ENCODE measurements at places on chromosomes 16 and 17.

GRCh38 chr16:983044-984030, 1.8 kb downstream of the SOX8 start:
- DNase-seq: no peak

GRCh38 chr17:31877911-31878702, 19.1 kb upstream of the COPRS start:
- DNase-seq: peak; percentile 21

- no peak for DNase-seq
Observed at GRCh38 chr17:44193326-44194084, 6.2 kb downstream of the ATXN7L3 start.

DNA sequence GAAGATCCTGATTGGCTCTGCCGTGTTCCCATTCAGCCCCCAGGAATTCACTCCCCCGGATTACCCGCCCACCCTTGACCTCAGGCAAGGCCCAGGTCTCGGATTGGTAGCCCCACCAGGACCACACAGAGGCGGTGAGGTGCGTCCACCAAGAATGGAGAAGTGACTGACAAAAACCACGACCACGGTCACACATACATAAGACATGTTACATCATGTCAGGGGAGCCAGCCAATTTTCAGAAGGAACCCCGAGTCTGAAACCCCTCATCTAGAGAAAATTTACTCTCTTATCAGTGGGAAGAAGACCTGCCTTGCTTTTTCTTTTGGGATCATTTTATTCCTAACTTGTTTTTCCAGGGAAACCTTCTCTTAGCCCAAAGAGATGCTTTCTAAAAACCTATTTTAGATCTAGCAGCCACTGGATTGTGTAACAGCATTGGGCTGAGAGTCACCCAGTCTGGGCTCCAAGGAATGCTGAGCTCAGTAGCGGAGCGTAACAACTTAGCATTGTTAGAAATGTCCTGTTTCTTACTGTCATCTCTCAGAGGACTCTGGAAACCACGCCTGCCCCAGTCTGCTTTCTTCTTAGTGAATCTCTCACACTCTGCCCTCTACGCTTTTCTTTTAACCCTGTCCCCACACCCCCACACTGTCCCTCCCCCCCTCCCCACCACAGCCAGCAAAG, 164.1 kb downstream of the CMIP start:
- DNase-seq: no peak

- DNase-seq: no peak
Observed at GRCh38 chr17:50903604-50904517, 37.7 kb upstream of the TOB1 start.

- peak; percentile 29 for DNase-seq
Observed at GRCh38 chr16:70685938-70686375, at the start of gene MTSS2. Gene MTSS2 (minus strand): TSS chr16:70686053. CDS start chr16:70685791, 262 bp downstream.

- no peak for DNase-seq
Observed at GRCh38 chr17:40900809-40901356, 15.8 kb upstream of the KRT20 start.

DNA sequence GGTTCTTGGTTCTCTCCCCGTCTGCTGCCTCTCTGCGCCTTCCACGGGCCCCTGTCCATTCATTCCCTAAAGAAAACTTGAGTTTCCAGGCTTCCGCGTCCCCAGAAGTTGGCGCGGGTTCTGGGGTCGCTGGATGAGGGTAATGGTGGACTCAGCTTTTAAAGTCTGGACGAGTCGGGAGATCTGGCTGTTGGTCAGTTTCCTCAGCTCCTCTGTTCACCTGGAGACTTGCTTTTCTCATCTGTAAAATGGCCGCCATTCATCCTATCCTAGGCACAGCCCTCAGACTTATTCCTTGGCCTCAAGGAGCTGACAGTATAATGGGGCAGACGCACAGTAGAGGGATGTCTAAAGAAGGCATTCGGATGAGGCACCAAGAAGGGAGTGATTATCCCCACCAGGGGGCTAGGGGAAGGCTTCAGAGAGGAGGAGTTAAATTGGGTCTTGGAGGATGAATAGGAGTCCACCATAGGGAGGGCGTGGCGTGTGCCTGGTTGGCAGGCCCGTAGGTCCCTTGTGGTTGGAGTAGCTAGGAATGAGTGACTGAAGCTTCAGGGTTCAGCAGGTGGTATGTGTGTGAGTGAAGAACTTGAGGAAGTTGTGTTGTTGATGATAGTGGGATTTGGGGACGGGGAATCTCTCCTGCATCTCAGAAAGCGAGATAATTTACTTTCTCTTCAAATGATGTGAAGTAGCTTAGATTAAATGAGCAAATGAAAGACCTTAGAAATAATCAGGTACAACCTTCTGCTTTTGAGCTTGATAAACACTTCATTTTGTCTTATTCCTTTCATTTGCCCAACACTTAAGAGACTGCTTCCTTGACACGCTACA, 652 bp downstream of the VPS35L start:
- peak; percentile 27 for DNase-seq

DNA sequence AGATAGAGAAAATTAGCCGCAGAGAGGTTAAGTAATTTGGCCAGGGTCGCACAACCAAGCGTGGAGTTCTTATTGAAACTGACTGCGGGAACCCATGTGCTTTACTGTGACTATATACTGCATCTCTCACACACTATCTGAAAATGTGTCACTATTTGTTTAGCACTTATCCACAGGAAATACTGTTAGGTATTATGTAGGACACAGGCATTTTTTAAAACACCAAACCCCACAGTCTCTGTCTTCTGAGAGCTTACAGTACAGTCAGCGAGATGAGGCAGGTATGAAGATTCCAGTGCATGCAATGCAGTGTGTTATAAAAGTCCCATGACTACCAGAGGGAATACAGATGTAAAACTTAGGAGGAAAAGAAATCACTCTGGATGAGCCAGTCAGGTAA, 11.3 kb downstream of the RBL2 start:
- DNase-seq: no peak

DNA sequence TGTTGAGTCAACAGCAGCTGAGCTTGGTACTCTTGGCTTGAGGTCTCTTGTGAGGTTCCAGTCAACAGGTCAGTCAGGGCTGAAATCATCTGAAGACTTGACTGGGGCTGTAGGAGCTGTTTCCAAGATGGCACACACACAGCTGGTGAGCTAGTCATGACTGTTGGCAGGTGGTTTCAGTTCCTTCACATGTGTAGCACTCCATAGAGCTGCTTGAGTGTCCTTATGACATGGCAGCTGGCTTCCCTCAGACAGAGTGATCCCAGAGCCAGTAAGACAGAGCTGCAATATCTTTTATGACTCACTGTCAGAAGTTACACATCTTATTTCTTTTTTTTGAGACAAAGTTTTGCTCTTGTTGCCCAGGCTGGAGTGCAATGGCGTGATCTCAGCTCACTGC, 19.5 kb upstream of the GAS7 start:
- no peak for DNase-seq

GRCh38 chr17:29847118-29847517, 82.9 kb downstream of the SSH2 start:
- DNase-seq: no peak

DNA sequence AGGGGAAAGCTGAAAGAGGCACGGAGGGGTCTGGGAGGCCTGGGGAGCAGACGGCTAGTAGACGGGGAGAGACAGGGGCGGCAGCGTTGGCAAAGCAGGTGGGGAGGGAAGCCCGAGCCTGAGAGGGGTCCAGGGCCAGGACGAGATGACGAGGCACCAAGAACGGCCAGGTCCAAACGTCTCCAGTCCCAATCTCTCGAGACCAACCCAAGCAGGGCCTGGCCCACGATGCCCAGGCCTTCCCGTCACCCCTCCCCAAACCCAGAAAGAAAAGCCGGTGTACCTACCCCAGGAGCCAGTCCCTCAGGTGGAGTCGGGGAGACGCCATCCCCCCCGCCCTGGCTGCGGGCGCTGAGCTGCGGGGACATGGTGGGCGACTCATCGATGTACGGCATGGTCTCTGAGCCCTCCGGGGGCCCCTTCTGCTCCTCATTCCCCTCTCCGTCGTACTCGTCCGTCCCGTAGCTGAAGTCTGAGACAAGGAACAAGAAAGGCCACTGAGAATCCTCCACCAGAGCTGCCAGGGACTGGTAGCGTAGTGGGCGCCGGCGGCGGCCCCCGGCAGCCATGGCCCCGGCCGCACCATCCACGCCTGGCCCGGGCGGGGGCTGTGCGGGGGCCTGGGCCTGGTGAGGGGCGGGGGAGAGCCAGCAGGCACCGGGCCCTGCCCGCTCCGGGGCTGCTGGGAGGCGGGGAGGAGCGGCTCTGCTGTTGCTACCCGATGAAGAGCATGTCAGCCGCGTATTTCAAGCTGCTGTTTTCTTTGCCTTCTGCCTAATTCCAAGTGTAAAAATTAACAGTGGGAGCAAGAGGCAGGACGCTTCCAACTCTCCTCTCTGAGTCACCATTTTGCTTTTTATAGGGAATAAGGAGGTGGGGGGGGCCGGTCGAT, 54.6 kb downstream of the ABR start:
- no peak for DNase-seq

- DNase-seq: no peak
Observed at GRCh38 chr16:88883117-88883895, 16.8 kb upstream of the PABPN1L start.

GRCh38 chr16:53984936-53985335, 281.0 kb downstream of the FTO start:
- no peak for DNase-seq

- peak; percentile 82 for DNase-seq
Observed at GRCh38 chr16:80569440-80570105, 28.8 kb downstream of the DYNLRB2 start.

DNA sequence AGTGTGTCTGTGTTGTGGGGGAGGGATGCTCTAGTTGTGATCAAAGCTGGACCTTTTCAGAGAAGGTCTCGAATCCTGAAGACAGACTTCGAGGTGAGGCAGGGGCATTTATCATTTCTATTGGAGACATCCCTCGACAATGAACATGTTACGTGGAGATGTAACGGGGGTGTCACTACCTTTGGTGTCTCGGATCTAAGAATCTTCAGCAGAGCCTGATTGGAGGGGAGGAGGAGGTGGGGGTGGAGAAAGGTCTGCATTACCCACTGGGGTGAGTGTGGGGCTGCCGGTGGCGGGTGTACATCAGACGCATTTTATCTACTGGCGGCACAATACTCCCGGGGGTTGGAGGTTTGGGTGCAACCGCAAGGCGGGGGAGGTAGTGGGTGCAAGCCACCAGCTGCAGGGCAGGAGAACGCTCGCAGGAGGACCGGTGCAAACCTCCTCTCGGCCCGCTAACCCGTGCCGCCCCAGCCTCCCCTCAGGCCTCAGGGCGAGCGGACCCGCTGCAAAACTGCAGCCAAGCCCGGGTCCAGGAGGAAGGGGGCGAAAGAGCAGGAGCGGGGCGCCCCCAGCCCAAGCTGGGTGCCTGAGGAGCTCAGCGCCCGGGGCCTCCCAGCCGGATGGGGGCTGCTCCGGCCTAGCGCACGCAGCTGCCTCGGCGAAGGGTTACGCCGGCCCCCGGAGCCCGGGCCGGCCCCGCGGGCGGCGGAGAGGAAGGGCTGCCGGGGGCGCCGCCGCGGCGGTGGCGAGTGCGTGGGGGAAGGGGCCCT, 735 bp downstream of the ZNF652 start:
- peak; percentile 74 for DNase-seq

- DNase-seq: no peak
Observed at GRCh38 chr16:88846088-88846487, 10.7 kb downstream of the GALNS start.

DNA sequence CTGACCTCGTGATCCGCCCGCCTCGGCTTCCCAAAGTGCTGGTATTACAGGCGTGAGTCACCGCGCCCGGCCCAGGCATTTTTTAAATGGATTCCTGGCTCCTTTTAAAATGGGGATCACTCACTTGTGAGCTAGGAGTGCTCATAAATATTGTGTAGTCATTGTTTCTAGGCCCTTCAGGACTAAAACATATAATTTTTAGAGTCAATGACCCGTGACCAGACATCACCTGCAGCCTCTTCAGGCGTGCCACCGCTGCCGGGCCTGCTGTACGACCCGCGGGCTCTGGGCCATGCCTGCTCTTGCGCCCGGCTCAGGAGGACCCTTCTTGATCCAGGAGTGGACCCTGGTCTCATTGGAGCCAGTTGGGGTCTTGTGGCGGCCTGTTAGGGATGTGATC, 30.8 kb downstream of the EFCAB5 start:
- DNase-seq: no peak

- peak; percentile 25 for DNase-seq
Observed at GRCh38 chr16:15899538-15900100, 11.2 kb upstream of the CEP20 start.

- no peak for DNase-seq
Observed at GRCh38 chr17:82563318-82563717, 43.8 kb downstream of the FOXK2 start.

DNA sequence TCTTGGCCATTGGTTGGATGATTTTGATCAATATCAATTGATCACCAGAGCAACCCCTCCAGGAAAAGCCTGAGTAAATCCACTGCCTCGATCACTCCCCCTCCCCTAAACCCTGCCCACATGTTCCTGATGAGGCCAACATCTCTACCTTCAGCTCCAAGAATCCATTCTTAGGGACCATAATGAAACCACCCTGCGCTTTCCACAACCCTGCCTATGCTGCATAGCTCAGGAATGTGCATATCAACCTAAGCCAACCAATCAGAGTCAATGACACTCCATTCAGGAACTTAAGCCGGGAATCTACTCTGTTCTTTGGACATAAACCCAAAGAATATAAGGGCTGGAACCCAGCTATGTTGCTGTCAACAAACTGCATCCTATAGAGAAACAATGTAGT, 86.3 kb downstream of the MYH11 start:
- no peak for DNase-seq

DNA sequence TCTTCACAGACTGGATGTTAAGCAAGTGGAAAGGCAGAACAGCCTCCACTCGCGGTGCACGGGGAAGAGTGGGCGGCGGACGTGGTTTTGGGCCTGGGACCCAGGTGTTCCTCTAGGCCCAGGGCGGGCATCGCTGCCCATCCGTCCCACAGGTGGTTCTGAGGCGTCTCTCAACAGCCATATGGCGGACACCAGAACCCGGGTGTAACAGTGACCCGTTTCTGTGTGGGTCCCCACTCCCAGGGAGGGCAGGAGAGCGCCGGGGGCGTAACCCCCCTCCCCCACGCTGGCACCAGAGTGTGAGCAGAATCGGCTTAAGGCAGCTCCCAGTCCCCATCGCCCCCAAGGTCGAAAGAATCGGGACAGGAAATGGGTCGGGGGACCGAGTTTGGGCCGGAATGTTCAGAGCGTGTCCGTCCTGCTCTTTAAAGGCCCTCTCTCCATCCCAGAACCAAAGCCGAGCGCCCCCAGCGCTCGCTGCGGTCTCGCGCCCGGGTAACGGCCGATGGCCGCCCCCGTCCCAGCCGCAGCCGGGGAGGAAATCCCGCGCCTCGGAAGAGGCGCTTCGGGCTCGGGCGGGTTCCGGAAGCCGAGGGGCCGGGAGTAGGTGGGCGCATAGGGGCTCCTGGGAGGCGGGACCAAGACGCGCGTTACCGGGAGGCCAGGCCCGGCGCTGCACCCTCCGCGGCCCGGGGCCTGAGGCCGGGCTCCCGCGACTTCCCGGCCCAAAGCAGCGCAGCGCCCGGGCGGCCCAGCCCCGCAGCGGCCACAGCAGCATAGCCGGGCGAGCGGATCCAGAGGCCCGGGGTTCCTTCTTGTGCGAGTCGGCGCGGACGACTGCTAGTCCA, at the start of gene TK2:
Gene TK2, minus strand, starts transcription at position 839 of the 848 bp plus-strand sequence. Its CDS starts 61 bp downstream, at position 778.
- DNase-seq: peak; percentile 80

All from stimulated activated CD4-positive, alpha-beta T cell treated with anti-CD3 and anti-CD28 coated beads, Interleukin-2, amount 100 ng/mL, for 24 hours (primary cell).